ENCODE measurements at places on chromosomes 1 and 21. TPM values are rescaled to one million over a fixed set of nuclear protein-coding genes. Genes with fewer than 3 reads are reported as not detected.

DNA sequence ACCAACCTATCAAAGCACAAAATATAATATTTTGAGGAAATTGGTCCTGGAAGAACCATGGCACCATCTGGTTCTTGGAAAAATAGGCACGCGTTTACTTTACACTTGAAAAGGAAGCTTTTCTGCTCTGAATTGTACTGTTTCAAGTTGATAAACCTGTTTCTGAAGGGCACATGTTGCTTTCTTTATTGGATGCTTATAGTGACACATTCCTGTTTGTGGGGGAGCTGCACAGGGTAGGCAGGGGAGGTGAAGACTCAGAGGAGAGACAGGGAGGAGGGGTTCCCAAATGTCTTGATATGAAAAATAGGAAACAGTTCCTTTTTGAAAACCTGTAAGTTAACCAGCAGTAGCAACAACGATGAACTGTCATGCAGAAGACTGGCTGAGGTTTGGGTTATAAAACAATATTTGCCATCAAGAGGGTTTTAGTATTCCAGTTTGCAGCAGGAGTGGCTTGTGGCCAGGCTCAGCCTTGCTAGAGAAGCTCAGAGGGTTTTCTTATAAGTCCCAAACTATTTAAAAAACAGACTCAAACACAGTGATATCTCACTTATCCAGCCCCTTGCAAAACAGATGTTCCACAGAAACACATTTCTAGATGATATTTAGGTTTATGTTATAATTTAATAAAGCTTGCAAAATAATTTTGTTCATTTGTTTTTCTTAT lies 127.0 kb upstream of the MROH9 start:
- DNase-seq: no peak
- peaks cover 2% of the 10 kb centered on the region for H3K27me3 ChIP-seq
- H3K36me3 ChIP-seq: no peaks in the 10 kb centered on the region

DNA sequence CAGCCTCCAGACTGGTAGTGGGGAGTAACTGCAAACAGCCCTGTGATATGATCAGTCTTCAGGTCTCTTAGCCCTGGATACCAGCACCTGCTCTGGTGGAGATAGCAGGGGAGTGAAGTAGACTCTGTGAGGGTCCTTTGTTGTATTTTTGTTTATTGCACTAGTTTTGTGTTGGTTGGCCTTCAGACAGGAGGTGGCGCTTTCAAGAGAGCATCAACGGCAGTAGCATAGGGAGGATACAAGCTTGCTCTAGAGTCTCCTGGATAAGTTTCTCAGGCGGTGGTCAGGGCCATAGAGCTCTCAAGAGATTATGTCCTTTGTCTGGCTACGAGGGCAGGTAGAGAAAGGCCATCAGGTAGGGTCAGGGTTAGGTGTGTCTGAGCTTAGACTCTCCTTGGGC lies 116.4 kb downstream of the USH2A start:
- H3K4me3 ChIP-seq: no peak overlapping the region
- H3K4me1 ChIP-seq: peaks cover 7% of the 10 kb centered on the region
- DNase-seq: no peak
- no peak overlapping the region for H3K27ac ChIP-seq
- H3K27me3 ChIP-seq: peaks cover 2% of the 10 kb centered on the region
- no peaks in the 10 kb centered on the region for H3K36me3 ChIP-seq

DNA sequence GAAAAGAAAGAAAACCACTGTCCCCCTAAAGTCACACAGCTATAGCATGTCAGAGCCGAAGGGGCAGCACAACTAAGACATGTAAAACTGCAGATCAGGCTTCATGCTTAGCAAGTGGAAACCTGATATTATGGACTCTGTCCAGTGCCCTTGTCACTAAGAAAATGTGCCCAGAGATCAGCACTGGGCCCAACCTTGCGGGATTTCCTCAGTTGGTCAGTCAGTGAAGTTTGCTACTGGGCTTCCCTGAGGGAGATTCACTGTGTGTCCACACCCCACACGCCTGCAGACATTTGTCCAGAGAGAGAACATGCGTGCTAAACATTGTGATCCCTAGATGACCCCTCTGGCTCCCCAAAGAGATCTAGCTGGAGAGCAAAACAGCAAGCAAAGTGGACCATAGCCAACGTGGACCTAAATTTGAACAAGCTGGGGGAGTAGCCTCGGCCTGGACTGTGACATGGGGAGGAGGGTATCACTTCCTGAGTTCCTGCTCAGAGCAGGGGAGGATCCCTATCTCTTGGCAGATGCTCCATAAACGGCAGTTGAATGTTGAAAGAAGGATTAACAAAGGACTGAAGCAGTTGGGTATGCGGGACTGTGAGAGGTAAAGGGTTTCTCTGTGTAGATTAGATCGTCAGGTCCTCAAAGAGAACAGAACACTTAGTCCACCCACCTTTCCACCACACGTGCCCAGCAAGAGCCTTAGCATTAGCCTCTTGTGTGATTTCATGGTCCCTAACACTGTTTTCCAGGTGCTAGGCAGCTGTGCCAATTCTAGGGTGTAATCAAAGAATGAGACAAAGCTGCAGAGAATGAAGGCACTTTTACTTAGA lies 53.6 kb downstream of the GLUL start:
- peaks cover 14% of the 10 kb centered on the region for H3K4me1 ChIP-seq
- DNase-seq: no peak
- no peaks in the 10 kb centered on the region for H3K36me3 ChIP-seq
- H3K4me3 ChIP-seq: no peak overlapping the region

- no peak overlapping the region for H3K4me3 ChIP-seq
- peaks cover 3% of the 10 kb centered on the region for H3K27me3 ChIP-seq
- no peaks in the 10 kb centered on the region for H3K4me1 ChIP-seq
- H3K27ac ChIP-seq: no peak overlapping the region
Observed at GRCh38 chr1:113479713-113480676, 89.7 kb downstream of the MAGI3 start.

The LY9 gene
- total RNA-seq: not detected

The TRIM67 gene
- total RNA-seq: 3.9 TPM

The RGS13 gene
- not detected for total RNA-seq
